NCI-H1930 (cell line): ENCODE measurements at places on chromosomes 6 and 20.
A peak's percentile ranks its signal among the peaks of the same experiment; 100 is the strongest.

GRCh38 chr6:34229877-34230276, 6.8 kb upstream of the HMGA1 start:
- DNase-seq = no peak

DNA sequence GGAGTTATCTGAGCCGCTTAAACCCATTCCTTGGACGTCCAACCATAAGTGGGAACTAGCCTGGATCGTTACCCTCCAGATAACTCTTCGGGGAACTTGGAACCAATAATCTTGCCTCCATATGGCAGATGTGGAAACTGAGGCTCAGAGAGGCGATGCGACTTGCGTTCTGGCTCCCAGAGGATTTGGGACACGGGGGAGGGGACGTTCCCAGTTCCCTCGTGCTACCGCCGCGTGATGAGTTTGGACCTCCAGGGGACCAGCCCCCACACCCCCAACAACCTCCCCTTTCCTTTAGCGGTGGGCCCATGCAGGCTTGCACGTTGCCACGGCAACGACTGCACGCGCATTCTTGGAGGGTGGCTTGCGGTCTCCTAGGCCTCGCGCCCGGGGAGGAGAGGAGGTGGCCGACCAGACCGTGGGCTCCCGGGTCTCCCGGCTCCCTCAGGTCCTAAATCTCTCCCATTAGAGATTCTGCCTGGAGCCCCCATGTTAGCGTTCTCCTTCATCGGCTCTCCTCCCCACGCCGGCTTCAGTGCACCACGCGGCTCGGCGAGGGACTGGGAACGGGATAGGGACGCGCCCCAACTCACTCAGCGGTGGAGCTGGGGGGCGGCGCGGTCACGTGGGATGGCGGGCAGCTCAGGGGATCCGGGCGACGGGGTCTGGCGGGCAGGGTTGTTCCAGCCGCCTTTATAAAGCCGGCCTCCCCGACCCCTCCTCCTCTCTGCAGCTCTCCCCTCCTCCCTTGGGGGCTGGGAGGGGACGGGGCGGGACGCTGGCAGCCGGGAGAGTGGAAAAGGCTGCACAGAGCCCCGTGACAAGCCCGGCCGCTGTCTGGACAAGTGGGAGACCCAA, at the start of gene PLTP:
PLTP (minus strand) TSS at position 670 of the 858 bp plus-strand sequence. CDS start 703 bp downstream, outside the sequence.
- DNase-seq = no peak

- no peak for DNase-seq
These were observed 4.4 kb upstream of the PXDC1 start for GRCh38 chr6:3755637-3756545.

DNA sequence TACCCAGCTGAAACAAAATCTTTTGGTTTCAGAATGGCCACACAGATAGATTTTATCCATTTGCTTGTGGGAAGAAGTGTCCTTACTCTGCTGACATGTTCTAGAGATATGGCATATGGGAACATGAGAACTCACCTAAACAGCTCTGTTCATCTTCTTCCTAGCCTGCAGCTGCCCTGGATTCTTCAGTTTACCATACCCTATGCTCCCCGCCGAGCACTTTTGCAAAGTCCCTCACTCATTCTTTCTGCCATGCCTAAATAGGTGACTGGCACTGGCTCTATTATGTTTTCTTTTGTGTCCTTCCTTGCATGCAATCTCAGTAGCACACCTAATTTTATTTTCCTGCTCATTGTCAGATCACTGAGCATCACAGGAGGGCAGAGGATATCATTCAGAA, 293.7 kb upstream of the RSPO3 start:
- no peak for DNase-seq

DNA sequence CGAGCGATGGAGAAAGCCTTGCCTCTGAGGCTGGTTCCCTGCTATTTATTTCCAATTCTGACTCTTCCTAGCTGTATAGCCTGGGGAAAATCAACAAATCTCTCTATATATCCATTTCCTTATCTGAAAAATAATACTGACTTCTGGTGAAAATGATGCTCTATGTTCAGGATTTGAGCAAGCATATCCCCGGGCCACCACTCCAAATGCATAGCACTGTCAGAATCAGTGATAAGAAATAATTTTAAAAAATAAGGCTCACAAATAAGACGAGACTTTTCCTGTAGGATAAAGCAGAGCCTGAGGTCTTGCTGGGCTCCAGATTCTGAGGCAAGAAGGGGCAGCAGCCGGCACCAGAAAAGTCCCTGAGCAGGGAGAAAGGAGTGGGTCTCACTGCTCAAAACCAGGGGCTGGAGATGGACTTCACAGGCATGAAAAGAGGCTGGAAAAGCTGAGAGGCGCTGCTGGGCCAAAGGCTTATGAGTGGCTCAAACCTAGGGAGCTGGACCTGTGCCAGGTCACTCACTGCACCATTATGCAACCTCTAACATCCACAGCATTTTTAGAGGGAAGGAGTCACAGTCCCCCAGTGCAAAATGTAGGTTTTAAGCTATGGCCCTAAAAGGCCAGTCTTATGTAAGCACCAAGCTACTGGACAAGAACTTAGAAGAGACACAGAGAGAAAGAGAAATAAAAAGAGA, 48.1 kb upstream of the SLC17A4 start:
- no peak for DNase-seq

GRCh38 chr20:8424010-8424409, 291.9 kb downstream of the PLCB1 start:
- DNase-seq = no peak

DNA sequence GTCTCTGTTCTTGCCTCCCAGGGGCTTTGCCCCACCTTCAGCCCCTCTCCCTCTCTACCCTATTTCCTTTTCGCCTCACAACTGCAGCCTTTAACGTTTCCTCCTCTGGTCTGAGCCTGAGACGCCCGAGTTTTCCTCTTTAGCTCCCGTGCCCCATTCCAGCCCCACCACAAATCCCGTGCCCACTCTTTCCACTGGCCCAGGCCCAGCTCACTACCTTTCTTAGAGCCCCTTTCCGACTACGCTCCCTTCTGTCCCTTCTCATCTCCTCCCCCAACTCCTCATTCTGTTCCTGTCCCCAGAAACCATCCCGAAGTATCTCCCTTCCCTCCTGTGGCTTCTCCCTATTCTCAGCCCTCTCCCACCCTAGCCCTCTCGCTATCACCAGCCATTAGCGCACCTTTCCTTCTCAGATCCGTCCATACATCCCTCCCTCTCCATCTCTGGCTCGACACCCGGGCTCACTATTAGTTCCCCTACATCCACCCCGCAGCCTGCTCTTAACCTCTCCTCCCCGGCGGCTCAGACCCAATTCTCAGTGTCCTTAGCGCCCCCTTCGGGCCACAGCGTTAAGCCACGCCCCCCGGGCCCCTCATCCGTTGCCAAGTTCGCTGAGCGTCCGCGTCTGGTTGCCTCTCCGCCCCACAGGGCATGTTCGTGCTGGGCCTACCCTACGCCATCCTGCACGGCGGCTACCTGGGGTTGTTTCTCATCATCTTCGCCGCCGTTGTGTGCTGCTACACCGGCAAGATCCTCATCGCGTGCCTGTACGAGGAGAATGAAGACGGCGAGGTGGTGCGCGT, 2.7 kb downstream of the SLC32A1 start:
- no peak for DNase-seq

DNA sequence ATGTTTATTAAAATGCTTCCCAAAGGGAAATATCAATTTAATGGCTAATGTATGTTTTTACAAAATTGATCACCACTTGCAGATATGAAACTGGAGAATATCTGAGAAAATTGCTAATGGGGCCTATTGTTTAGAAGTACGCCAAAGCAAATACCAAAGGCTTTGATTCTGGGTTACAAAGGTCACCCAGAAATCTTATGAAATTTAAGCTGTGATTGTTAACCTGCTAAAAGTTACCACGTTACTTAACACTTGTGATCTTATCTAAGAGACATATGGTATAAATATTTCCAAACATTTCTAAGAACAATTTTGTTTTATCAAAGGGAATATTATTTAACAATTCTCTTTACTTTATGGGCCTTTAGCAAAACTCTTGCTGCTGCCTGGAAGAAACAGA, 383.3 kb downstream of the TFAP2A start:
- DNase-seq = no peak

GRCh38 chr20:61762167-61762710, 303.4 kb downstream of the TAF4 start:
- DNase-seq = no peak

GRCh38 chr6:158756977-158757752, 62.0 kb downstream of the EZR start:
- DNase-seq = no peak

- DNase-seq = peak; percentile 50
These were observed 56.2 kb upstream of the EDN1 start for GRCh38 chr6:12233693-12234571.

DNA sequence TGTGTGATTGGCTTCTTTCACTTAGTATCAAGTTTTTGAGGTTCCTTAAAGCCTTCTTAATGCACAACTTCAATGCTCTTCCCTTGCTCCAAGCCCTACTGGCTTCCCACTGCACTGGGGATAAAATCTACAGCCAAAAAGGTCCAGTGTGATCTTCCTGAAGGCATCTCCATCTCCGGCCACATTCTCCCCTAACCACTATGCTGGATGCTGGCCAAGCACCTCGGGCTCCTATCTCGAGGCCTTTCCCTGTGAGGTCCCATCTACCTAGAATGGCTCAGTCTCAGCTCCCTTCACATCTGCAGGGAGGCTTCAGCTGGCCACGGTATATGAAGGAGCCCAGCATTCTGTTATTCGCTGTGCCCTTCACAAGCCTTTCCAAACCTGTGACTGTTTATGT, 48.1 kb downstream of the CNKSR3 start:
- no peak for DNase-seq

DNA sequence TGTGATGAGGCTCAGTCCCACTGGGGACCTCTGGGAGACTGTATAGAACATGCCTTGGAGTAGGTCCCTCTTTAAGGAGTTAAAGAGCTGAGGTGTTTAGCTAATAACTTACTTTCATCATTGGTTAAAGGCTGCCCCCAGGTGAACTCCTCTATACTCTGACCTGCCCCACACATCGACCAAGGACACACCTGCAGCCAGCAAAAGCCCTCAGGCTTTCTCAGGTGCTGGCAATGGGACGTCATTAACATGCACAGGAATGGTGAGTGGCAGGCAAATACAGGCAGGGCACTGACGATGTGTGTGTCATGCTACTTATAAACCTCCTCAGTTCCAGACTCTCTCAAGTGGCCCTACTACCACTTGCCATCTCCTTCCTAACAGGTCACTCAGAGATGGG, 366.4 kb downstream of the KIF16B start:
- DNase-seq = no peak

- no peak for DNase-seq
These were observed 21.1 kb downstream of the BMP6 start for GRCh38 chr6:7747016-7747415.

DNA sequence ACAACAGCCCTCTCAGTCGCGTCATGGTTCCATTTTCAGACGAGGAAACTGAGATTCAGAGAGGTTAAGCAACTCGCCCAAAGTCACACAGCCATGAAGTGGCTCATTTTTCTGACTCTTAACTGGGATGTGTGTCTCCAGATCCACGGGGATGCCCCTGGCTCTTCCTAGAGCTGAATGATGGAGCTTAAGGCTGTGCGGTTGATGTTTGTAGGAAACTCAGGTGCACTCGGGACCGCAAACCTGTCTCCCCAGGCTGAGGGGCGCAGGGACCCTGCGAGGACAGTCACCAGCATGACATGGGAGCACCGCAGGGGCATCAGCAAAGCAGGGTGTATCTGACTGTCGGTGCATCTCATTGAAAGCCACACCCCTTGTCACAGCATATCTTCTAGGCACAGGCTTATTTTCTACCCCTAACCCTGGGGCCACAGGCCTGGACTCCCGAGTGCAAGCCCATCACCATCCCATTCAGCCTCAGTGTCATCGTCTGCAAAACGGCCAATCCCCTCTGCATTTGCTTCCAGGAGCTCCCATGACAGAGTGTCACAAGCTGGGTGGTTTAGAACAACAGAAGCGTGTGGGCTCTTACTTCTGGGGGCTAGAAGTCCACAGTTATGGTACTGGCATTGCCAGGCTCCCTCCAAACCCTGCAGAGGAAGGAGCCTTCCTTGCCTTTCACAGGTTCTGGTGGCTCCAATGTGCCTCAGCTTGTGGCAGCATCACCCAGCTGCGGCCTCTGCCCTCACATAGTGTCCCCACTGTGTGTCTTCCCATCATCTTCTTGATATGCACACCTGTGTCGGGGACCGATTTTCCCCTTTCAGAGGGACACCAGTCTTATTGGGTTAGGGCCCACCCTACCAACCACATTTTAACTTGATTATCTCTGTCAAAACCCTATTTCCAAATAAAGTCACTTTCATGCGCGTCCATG, 9.9 kb upstream of the ARHGAP40 start:
- no peak for DNase-seq

DNA sequence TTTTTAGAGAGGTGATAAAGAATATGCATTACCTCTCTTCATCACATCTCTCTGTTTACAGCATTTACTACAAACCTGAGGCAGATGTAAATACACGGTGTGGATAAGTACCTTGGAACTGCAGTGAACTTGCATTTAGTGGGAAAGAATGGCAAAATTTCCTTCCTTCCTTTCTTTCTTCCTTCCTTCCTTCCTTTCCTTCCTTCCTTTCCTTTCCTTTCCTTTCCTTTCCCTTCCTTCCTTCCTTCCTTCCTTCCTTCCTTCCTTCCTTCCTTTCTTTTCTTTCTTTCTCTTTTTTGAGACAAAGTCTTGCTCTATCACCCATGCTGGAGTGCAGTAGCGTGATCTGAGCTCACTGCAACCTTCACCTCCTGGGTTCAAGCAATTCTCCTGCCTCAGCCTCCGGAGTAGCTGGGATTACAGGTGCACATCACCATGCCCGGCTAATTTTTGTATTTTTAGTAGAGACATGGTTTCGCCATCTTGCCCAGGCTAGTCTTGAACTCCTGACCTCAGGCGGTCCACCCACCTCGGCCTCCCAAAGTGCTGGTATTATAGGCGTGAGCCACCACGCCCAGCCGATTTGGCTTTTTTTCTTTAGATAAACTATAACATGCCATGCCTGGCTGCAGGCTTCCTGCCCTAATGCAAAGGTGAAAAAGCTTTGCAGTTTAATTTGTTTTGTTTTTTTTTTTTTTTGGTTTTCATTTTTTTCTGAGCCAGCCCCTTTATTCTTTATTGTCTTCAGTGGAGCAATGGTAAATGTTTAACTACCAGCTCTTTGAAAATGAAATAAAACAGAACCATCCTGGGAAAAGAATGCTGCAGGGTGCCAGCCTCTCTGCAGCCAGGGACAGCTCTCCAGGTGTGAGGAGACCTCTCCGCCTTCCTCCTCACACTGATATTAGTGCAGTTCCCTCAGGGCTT, 64.2 kb upstream of the NEDD9 start:
- DNase-seq = no peak

GRCh38 chr6:168026925-168027324, 29.5 kb downstream of the KIF25 start:
- no peak for DNase-seq
